Naive B cell (primary cell): ENCODE measurements at places on chromosomes 3 and 15.
A peak's percentile ranks its signal among the peaks of the same experiment; 100 is the strongest.

DNA sequence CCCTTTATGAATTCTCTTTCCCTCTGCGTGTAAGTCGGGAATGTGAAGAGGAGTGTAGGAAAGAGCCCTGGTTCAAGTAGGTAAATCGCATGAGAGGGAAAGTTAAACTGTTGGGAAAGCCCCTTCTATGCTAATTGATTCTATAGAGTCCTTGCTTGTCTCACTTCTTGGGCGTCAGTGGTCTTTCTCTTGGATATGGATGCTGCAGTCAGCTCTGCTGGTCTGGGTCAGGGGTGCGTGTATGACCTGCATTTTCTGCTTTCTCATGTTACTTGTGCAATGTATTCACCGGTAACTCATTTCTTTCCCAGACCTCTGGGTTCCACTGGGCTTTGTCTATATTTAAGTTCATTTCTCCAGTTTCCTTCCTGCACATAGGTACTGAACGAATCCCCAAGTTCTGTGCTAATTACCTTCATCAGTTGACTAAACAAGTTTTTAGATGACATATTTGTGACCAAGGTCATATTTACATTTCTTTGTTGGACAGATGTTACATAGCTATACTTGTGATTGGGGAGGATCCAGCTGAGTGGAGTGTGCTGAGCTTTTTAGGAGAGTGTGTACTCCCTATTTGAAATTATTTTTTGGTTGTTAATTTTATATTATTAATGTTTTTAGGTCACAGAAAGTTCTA lies 1.4 kb downstream of the SETD5 start:
- DNase-seq, result peak; percentile 26

DNA sequence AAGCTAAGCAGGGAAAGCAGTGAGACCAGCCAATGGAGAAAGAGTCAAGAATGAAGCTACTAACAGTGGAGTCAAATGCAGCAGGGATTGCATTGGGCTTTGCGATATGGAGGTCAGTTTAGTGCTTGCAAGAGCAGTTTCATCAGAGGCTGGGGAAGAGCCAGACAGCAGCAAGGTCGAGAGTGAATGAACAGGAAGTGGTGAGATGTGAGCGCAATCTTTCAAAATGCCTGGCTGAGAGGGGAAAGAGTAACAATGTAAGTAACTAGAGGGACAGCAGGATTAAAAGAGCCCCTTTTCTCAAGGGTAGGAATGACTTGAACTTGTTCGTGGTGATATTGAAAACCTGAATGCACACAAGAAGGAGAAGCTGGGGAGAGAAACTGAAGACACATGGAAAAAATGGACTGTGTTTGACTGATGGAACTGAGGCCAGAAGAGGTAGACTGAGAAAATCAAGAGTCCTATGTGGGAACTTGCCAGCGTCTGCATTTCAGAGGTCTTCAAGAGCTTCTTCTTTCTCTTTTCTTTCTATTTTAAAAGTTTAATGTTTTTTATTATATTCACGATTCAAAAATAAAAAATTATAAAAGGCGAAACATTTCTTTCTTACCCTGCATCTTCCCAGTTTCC lies 30.6 kb upstream of the GPR160 start:
- DNase-seq, result peak; percentile 32

DNA sequence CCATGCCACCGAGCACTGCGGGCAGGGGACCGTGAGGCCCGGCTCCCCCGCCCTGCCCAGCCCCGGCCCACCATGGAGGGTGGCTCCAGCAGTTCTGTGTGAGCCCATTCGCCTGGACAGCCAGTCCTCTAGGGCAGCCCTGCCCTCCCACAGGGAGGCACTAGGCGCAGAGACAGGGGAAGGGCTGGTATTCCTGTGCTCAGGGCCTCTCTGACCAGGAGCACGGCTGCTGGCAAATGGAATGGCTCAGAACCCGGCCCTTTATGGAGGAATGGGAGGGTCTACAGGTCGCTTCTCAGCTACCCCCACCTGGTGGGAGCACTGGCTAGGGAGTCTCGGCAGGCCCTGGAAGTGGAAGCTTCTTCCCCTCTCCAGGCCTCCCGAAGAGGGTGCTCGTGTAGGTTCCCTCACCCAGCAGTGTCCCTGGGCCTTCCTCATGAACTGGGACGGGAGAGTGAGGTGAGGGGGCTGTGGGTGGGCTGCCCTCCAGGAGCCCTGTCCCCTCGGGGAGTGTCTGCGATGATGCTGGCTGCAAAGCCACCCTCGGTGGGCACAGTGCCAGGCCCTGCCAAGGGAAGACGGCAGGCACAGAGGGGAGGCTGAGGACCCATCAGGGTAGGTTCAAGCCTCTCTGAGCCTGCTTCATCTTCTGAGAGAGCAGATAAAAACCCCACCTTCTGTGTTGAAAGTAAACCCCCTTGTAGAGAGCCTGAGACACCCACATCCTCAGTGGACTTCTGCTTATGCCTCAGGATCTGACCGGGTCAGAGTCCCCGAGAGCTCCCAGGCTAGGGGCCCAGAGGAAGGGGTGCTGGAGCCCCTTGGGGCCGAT lies 1.5 kb downstream of the MELTF start:
- DNase-seq, result no peak

- no peak for DNase-seq
Observed at GRCh38 chr3:55607844-55608243, 120.7 kb upstream of the WNT5A start.

DNA sequence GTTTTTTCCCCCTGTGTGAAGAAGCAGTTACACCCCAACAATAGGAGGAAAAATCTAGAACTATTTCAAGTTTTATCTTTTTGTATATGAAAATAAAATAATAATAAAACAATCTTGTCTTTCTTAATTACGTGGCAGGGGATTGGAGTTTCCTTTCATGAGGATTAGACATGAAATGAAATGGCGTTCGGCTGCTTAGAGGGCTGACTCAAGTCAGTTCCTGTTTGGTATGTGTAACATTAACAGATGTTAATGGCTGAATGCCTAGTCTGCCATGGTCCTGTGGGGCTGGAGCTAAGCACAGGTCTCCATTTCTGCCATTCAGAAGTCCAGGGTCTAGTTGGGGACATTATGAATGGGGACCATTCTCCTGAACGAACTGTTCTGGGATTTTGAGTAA lies 3.1 kb upstream of the EXOG start:
- DNase-seq, result no peak

DNA sequence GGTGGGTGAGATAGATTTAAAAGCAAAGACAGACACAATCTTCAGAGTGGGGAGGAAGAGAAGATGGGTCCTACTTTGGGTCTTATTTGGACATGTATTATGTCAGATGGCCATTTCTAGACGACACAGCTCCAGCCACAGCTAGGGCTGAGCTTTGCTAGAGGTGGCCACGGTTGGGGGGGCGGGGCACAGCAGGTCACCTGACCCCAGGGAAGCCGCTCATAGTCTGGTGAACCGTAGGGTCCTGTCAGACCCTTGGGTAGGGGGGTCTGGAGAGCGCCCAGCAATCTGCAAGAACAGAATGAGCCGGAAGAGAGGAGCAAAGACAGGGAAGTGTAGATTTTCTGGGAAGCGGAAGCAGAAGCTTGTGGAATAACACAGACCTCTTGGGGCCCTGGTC lies 6.6 kb downstream of the EPB42 start:
- DNase-seq, result no peak

DNA sequence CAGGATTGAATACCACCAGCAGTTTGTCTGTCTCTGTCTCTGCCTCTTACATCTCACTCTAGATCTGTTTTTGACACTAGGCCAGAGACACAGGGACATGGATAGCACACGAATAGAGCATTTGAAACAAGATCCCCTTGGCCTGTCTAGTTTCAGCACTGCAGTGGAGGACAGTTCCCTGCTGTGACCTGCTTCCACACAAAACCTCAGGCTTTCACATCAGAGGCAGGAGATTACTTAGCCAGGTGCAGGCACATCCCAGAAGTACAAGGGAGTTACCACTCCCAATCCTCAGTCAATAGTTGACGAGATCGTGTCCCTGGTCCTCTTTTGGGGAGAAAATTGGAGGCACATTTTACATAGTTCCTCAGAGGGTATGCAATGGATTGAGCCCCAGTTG lies 34.0 kb upstream of the CCK start:
- no peak for DNase-seq

- DNase-seq, result no peak
Observed at GRCh38 chr3:53137835-53138446, 7.7 kb upstream of the RFT1 start.

DNA sequence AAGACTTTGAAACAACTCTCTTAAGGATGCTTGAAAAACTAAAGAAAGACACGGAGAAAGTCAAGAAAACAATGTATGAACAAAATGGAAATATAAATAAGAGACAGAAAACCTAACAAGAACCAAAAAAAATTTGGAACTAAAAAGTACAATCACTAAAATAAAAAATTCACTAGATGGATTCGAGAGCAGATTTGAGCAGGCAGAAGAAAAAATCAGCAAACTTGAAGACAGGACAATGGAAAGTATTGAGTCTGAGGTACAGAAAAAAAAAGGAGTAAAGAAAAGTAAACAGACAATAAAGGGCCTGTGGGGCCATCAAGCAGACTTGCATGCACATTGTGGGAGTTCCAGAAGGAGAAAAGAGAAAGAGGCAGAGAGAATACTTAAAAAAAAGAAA lies 13.4 kb upstream of the CDAN1 start:
- DNase-seq, result no peak

- no peak for DNase-seq
Observed at GRCh38 chr3:51960386-51960785, 5.2 kb downstream of the GPR62 start.

GRCh38 chr3:31710123-31710803 lies 177.5 kb downstream of the STT3B start:
- DNase-seq, result no peak

GRCh38 chr15:31024979-31025378 lies 33.6 kb upstream of the MTMR10 start:
- DNase-seq, result no peak

DNA sequence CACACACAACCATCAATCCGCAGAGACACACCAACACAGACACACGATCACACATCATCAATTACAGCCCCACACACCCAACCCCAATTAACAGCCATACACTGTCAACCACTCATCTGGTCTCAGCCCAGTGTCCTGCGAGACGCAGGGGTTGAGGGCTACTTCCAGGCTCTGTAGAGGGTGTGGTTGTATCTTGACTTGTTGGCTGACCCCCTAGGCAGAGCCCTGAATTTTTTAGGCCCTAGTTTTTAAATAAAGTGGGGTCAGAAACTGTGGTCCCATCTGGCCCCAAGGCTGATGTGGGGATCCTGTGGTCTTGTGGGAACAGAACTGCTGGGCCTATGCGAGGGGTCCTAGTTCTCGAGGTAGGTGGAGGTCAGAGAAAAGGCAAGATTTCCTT lies 9.2 kb downstream of the VILL start:
- no peak for DNase-seq

GRCh38 chr3:134445636-134446035 lies 40.1 kb downstream of the ANAPC13 start:
- DNase-seq, result no peak

DNA sequence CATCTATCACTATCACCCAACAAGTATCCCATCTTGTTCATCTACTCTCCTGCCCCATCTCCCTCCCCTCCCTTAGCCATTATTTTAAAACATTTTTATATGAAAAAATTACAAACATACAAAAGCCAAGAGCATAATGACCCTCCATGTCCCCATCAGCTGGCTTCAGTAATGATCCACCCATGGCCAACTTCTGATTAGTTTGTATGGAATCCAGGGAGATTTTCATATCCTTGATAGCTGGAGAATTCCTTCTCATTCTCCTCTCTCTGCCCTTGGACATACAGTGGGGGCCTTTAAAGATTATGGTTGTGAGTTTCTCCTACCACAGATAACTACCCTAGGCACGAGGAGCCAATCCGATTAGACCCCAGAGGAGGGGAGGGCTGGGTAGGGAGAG lies 40.2 kb downstream of the IRAK2 start:
- no peak for DNase-seq

- DNase-seq, result no peak
Observed at GRCh38 chr3:189498995-189499704, 132.0 kb upstream of the TP63 start.

GRCh38 chr3:157087780-157088600 lies 72.0 kb downstream of the CCNL1 start:
- DNase-seq, result no peak

- no peak for DNase-seq
Observed at GRCh38 chr3:165193366-165194254, 2.6 kb downstream of the SLITRK3 start.

- no peak for DNase-seq
Observed at GRCh38 chr15:60889006-60889405, 340.1 kb downstream of the RORA start.

DNA sequence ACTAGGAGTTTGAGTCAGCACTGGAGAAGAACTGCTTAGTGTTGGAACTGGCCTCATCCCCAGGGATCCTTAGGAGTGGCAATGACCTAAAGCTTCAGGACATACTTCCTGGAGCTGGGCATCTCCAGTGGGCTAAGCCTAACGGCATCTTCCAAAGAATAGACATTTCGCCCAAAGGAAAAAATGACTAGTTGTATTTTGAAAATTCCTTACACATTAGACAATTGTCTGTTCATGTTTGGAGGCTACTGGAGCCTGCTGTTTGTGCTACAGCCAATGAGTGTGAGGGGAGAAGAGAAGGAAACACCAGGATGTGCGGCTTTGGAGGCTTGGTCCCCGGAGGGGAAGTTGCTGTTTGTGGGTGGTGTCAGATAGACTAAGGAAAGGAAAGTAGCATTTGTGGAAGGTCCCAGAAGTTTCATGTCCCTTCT lies 77.6 kb downstream of the POLR2M start:
- DNase-seq, result no peak

DNA sequence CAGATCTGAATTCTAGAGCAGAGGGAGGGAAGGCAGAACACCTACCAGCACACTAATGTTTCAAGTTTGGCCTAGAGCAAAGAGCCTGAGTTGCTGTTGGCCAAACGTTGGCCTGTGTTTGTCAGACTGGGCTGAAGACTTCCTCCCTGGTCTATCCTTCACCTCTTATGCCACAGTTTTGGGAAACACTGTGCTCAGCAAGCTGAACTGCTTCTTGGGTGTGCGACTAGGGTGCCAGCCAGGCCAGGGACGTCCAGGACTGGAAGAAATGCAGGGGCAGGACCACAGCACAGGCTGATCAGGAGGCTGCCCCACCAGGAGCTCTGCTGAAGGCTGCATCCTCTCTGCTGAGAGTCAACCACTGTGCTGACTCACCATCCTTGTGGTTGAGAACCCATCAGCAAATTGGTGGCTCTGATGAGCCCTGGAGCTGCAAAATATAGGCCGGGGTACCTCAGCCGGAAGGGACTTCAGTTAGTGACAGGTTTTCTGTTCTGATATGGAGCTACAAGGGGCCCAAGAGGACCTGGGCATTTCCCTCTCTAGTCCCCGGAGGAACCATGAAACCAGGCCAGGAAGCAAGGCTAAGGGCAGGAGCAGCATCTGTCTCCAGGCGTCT lies 131.6 kb upstream of the RASGRP1 start:
- no peak for DNase-seq

DNA sequence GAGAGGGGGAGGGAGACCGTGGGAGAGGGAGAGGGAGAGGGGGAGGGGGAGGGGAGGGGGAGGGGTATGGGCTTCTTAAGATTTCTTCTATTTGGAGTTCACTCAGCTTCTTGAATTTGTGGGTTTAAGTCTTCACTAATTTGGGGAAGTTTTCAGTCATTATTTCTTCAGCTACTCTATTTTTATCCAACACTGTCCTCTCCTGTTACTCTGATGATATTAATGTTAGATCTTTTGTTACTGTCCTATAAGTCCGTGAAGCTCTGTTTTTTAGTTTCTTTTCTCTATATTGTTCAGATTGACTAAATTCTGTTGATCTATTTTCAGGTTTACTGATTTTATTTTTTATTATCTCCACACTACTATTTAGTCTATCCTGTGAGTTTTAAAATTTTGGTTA lies 351.5 kb upstream of the TPM1 start:
- no peak for DNase-seq
